NCI-H2081 treated with DMSO at 0.1 percent for 48 hours (cell line): ENCODE measurements at places on chromosomes 3 and 15.

GRCh38 chr15:59298854-59299250, 73.8 kb downstream of the MYO1E start:
- no peak for DNase-seq

DNA sequence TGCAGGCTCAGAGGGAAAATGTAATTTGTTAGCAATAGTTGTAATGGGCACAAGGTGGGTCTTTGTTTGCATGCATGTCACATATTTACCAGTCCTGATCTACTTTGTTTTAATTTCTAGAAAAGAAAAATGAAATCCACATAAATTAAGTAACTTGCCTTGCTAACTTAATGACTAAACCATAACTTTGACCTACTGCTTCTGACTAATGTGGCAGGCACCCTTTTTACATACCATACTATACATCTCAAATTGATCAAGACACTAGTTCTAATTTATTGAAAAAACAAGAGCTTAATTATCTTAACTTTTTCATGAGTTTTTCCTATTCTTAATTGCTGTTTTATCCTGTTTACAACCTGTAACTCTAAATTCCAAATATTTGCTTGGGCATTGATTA, 93.2 kb downstream of the ATP11B start:
- no peak for DNase-seq

DNA sequence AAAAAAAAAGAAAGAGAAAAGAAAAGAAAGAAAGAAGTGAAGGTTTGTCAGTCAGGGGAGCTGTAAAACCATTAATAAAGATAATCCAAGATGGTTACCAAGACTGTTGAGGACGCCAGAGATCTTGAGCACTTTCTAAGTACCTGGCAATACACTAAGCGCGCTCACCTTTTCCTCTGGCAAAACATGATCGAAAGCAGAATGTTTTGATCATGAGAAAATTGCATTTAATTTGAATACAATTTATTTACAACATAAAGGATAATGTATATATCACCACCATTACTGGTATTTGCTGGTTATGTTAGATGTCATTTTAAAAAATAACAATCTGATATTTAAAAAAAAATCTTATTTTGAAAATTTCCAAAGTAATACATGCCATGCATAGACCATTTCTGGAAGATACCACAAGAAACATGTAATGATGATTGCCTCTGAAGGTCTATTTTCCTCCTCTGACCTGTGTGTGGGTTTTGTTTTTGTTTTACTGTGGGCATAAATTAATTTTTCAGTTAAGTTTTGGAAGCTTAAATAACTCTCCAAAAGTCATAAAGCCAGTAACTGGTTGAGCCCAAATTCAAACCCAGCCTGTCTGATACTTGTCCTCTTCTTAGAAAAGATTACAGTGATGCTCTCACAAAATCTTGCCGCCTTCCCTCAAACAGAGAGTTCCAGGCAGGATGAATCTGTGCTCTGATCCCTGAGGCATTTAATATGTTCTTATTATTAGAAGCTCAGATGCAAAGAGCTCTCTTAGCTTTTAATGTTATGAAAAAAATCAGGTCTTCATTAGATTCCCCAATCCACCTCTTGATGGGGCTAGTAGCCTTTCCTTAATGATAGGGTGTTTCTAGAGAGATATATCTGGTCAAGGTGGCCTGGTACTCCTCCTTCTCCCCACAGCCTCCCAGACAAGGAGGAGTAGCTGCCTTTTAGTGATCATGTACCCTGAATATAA, 2.0 kb downstream of the B2M start:
- peak; percentile 16 for DNase-seq

DNA sequence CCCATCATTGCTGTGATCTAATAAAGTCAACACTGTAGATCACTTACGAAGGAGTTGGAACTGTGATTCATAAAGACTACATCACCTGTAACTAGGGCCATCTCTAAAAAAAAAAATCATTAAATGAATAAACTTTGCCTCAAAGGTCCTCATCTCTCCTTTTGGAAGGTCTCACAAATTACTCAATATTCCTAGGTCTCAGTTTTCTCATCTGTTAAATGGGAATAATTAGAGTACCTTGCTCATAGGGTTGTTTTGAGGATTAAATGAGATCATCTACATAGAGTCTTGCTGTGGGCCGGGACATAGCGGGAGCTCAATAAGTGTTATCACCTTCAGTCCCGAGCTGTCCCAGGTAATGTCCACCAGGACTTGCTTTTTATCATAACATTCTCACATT, 335.1 kb upstream of the PROK2 start:
- no peak for DNase-seq

- no peak for DNase-seq
Observed at GRCh38 chr3:131323014-131323413, 58.6 kb upstream of the NUDT16 start.

GRCh38 chr3:170204023-170204472, 18.2 kb upstream of the PRKCI start:
- peak; percentile 58 for DNase-seq

- DNase-seq = no peak
Observed at GRCh38 chr3:69566275-69566674, 173.0 kb upstream of the MITF start.

- DNase-seq = no peak
Observed at GRCh38 chr3:4045756-4046155, 246.5 kb downstream of the LRRN1 start.

GRCh38 chr15:75674366-75674765, 26.7 kb downstream of the SNX33 start:
- DNase-seq = no peak

DNA sequence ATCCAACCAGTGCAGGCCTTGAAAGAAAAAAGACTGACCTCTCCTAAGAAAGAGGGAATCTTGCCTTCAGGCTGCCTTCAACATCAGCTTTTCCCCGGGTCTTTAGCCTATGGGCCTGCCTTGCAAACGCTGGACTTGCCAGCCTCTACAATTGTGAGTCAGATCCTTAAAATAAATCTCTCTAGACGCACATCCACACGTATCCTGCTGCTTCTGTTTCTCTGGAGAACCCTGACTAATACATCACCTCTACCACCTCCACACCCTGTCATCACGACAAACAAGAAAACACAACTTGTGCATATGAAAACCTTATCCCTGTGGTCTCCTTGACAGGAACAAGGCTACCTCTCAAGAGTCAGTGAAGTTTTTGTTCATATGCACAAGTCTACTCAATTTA, 11.8 kb downstream of the CYFIP1 start:
- DNase-seq = no peak

GRCh38 chr3:34727700-34728099, 911.6 kb upstream of the ARPP21 start:
- no peak for DNase-seq

GRCh38 chr3:167705840-167706239, 28.9 kb downstream of the PDCD10 start:
- no peak for DNase-seq

- DNase-seq = no peak
Observed at GRCh38 chr3:106728315-106729098, 648.7 kb upstream of the CCDC54 start.

- no peak for DNase-seq
Observed at GRCh38 chr3:127822041-127822681, at the start of gene MGLL. TSS of gene MGLL (minus strand) at chr3:127822515. CDS start at chr3:127822318, 197 bp downstream.

DNA sequence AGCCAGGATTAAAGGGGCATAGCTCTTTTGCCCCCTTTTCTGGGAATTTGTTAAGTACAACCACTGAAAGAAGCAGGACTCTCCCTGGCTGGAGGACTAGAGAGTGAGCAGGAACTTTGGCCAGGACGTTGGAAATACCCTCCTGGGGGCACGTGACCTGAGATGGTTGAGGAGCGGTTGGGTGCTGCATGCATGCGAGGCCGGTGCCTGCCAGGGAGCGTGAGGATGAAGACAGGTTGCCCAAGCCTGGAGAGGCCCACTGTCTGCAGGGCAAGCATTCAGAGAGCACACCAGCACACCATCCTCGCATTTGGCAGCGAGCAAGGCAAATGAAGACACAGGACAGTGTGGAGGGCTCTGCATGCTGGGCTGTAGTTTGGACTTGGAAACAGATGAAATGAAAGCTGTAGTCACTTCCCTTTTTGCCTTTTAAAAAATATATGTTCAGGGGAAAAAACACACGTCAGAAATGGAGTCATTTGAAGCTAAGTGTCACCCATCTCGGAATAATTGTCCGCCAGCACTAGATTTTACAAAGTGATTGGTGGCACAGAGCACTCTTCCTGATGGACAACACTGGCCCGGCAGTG, 217.6 kb downstream of the SLCO3A1 start:
- no peak for DNase-seq

DNA sequence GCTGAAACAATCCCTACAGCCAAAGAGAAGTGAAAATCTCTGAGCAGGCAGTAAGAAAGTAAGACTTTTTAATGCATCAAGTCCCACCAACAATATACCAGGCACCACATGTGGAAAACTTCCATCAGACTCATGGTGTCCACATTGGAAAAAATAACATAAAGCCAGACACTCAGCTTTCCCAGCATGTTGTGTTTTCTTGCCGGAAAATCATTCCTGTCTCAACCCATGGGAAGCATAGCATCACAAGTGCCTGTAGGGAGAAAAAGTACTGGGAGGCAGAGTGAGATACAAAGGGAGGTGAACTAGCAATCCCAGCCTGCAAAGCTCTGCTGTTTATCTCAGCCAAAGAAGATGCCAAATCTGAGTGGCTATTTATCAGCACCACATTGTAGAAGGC, 868.9 kb downstream of the SI start:
- DNase-seq = no peak

GRCh38 chr3:15276028-15276724, 56.2 kb downstream of the SH3BP5 start:
- DNase-seq = no peak

GRCh38 chr15:61936528-61937195, 123.6 kb downstream of the VPS13C start:
- no peak for DNase-seq

DNA sequence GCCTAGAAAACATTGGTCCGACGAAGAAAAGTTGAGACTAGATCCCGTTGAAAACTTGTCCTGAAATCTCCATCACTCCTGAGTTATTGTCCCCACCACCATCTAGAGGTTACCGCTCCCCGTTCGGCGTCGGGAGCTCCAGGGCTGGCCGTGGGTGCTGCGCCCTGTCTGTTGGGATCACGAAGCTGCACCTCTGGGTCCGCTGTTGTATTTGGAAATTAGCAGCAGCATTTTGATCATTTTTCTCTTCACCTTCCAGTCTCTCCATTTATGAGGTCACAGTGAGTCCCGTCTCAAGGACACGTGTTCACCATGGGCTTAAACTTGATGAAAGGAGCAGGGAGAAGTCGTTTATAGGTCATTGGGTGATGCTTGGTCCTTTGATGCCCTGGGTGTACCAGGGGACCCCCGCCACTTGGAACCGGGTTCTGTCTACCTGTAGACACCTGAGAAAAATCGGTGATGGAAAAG, 565 bp downstream of the MANF start:
- DNase-seq = no peak

DNA sequence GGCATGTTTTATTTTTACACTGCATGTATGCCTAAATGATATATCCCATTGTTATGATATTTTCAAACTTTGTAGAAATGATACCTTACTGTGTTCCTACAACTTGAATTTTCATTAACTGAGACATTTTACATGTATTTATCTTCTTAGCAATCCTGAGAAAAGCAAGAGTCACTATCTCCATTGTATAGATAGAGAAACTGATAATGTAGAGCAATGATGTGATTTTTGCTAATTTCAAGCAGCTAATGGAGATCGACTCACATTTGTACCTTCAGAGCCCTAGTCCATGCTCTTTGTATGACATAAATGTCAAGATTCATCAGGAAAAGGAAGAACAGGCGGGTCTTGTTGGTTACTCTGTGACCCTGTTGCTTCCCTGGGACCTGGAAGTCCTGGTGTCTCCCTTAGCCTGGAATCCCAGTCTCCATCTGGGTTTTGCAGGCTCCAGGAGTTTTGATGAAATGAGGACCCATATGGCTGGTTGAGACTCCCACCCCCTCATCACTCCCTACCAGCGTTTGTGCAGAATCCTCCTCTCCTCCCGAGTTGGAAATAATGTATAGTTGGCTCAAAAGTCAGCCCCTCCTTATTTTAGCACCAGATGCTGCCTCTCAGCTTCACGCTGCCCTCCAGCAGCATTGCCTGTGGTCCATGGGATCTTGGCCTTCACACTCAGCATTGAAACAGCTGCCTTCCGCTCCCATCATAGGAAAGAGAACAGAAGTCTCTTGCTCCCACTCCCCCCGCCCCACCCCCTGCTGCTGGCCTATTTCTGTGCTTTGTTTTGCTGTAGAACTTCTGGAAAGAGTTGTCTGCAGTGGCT, 67.1 kb downstream of the APBA2 start:
- no peak for DNase-seq

DNA sequence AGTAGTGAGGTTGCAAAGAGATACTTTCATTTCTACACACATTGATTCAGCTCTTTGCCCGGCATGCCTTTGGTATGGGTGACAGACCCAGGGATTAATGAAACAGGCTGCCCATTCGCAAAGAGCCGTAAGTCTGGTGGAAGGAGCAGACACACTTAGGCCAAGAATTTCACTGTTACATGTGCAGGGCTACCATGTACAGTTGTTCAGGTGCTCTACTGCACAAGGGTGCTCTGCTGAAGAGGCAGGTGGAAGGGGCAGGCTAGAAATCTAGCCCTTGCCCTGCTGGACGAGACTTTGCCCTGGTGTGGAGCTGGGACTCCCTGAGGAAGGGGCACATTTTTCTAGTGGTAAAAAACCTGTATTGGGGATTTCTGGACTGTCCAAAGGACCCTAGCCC, 26.2 kb upstream of the RASGRF1 start:
- no peak for DNase-seq

DNA sequence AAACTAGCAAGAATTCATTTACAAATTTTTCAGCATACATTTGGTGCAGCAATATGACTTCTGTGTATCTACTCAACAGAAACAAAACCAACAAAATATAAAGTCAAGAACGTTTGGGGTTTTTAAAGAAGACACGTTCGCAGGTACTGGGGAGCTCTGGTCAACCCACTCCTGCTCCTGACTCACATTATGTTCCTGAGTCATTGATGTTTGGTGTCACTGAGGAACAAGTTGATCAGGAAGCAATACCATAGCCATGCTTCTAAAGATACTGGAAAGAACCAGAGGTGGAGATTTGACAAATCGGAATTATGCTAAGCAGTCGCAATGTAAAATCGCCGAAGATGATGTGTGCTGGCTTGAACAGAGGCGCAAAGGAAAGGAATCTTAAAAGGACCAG, 22.0 kb downstream of the SLC4A7 start:
- DNase-seq = no peak

DNA sequence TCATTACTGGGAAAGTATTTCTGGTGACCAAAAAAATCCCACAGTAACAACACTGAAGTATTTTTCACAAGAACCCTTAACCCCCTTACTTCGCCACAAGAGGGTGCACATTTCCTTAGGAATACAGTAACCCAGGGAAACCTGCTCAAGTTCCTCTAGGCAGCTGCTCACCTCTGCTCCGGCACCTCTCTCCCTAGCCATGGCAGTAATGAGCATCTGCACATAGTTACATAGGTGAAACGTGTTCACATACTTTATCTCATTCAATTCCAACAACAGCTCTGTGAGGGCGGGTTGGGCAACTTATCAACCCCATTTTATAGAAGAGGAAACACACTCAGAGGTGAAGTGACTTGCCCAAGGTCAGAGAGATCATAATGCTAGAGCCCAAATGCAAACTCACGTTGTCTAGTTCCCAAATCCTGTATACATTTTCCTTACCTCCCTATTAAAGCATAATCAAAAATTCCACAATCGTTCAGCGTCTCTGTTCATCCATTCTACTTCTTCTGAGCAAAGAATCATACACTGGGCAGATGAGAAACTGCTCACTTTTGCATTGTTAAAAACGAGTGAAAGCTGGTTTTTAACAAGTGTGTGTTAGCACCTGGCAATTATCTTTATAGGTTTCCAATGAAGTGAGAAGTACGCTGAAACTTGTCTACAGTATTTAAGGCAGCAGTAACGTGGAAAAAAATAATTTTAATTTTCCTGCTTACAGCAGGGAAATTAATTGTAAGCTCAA, 90.7 kb downstream of the IGF2BP2 start:
- DNase-seq = no peak

GRCh38 chr3:185647134-185647879, 61.2 kb downstream of the SENP2 start:
- DNase-seq = no peak
